Calu3 (cell line): ENCODE measurements at places on chromosomes 5 and 9. TPM values are rescaled to one million over a fixed set of nuclear protein-coding genes. Genes with fewer than 3 reads are reported as not detected.

DNA sequence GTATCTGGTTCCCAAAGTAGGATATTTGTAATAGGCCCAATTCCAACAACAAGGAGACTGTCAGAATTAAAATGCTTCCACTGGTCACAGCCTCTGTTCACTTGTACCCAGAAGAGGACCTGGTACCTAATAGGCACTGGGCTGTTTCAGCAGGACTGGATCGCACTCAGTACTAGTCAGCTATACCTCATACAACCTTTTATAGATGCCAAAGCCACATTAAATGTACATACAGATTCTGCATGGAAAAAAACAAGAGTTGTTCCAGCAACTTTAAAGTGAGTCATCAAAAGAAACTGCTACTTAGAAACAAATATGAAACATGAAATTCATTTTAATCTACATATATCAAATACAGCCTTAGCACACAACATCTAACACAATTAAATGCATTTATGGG lies 87.5 kb downstream of the GPR21 start:
- no peak for DNase-seq

- peak; percentile 47 for DNase-seq
Measured at GRCh38 chr5:154519359-154519758, 41.3 kb upstream of the HAND1 start.

DNA sequence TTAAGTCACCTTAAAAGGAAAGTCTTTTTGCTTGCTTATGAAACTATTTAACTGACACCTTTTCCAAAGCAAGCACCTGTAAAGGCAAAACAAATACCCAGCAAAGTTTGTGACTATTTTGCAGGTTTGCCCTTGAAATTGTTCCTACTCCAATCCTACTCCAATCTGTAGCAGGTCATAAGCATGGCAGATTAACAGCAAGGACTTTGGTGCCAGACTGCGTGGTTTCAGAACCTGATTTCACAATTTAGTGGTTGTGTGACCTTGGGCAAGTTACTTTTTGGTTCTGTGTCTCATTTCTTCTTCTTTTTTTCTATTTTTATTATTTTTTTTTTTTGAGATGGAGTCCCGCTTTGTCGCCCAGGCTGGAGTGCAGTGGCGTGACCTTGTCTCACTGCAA lies 282.1 kb downstream of the RFX3 start:
- DNase-seq: no peak

GRCh38 chr9:136194540-136194939 lies 10.4 kb downstream of the LHX3 start:
- no peak for DNase-seq

GRCh38 chr5:1431021-1431811 lies 14.0 kb downstream of the SLC6A3 start:
- DNase-seq: no peak

GRCh38 chr9:7336356-7337065 lies 463.1 kb downstream of the DMAC1 start:
- no peak for DNase-seq

- no peak for DNase-seq
Measured at GRCh38 chr9:122263699-122264349, 816 bp downstream of the RBM18 start.

GRCh38 chr5:103465891-103466290 lies 96.7 kb downstream of the NUDT12 start:
- no peak for DNase-seq

The TCF7 gene
- 13.6 and 16.8 TPM in 2 replicates for total RNA-seq

The SV2C gene
- 0.88 and 0.90 TPM in 2 replicates for total RNA-seq
